ENCODE measurements at places on chromosomes 4 and X.

GRCh38 chr4:81454499-81454898 lies 17.2 kb downstream of the RASGEF1B start:
- no peak for DNase-seq

- DNase-seq: no peak
Observed at GRCh38 chrX:85139422-85139821, 104.2 kb downstream of the SATL1 start.

DNA sequence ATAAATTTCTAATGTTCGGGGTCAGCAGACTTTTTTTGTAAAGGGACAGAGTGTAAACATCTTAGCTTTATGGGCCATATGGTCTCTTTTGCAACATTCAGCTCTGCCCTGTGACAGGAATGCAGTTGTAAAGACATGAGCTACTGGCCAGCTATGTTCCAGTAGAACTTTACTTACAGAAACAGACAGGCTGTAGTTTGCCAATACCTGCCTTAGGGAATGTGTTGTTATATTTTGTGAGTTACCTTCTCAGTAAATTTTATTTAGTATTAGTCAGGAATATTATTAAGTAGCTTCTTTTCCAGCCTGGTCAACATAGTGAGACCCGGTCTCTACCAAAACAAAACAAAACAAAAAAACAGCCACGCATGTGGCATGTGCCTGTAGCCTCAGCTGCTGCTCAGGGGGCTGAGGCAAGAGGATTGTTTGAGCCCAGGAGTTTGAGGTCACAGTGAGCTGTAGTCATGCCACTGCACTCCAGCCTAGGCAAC lies 48.7 kb downstream of the HTT start:
- DNase-seq: no peak

GRCh38 chr4:112321776-112322684 lies 24.9 kb downstream of the ALPK1 start:
- DNase-seq: no peak

- no peak for DNase-seq
Observed at GRCh38 chrX:1779626-1780025, 164.8 kb downstream of the ASMT start.

DNA sequence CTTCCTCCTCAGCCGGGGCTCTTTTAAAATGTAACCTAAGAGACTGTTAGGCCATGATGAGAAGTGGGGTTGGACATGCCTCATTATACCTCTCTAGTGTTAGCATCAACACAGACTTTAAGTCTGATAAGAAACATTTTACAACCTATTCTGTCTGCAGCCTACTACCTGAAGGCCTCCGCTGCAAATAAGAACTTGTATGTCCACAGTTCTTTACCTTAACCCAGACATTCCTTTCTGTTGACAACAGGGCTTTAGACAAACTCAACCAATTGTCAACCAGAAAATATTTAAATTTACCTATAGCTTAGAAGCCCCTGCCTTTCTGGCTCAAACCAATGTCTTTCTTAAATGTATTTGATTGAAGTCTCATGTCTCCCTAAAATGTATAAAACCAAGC lies 1418.6 kb downstream of the STIM2 start:
- DNase-seq: no peak

- DNase-seq: no peak
Observed at GRCh38 chr4:70591955-70592582, at the start of gene AMBN. TSS of gene AMBN (plus strand) at chr4:70592256. CDS start at chr4:70592359, 103 bp downstream.

DNA sequence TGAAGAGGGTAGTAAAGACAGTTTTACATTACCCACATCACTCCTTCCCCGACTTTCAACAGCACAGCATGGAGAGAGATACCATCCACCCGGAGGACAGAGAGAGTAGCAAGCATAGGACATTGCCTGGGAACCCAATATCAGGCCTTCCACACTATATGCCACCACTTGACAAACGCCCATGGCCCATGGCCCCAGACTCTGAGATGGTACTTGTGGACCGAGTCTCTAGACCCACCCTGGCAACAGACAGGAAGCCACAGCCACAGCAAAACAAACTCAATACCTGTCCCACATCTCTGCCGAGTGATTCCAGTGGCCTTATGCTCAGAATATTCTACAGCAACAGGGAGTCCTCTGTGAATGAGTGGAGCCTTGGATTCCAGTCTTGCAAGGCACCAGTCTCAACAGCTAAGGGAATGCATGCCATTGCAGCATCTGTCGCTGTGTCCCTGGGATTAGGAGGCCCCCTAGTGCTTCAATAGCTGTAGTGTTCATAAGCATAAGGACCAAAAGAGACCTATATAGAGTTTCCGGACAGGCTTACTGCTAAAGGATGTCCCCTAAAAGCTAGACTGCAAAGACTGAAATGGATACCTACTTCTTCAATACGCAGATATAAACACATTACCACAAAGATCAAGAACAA lies 14.7 kb upstream of the CT55 start:
- DNase-seq: peak; percentile 60

DNA sequence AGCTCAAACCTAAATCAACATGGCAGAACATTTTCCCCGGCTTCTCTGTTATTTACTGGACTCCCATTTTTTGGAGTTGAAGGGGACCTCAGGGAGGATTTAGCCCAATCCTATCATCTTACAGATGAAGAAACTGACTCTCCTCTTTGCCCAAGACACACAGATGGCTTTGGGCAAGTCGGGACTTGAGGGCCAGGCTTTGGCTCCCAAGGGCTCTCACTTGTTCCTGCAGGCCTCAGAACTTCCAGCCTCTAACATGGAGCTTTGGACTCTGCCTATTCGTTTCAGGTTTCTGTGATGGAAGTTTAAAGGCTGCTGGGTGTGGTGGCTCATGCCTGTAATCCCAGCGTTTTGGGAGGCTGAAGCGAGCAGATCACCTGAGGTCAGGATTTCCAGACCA lies 59.5 kb downstream of the RHOH start:
- no peak for DNase-seq

GRCh38 chr4:119299741-119300100 lies 22.2 kb downstream of the FABP2 start:
- no peak for DNase-seq

DNA sequence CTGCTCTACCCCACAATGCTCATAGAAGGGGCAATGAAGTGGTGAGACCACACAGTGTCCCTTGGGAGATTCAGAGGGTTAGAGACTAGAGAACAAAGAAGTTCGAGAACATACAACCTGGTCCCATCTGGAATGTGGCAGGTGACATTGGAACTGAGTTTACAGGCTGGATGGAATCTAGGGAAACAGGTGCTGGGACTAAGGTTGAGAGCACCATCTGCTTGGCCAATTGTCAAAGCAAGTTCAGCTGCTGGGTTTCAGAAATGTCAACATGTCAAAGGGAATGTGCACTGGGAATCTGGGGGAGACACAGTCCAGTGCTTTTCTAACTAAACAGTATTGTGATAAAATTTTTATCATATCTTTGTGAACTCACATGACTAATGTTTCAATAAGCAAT lies 15.9 kb upstream of the FAM13A start:
- no peak for DNase-seq

GRCh38 chr4:26206339-26206738 lies 114.5 kb upstream of the RBPJ start:
- no peak for DNase-seq

Data from ELF-1 (cell line).